ENCODE measurements at places on chromosomes 3 and 15. TPM values are rescaled to one million over a fixed set of nuclear protein-coding genes. Genes with fewer than 3 reads are reported as not detected.

ARRDC4 gene
- polyA plus RNA-seq = 2.5 TPM

TNFSF10 gene
- polyA plus RNA-seq = 19.5 TPM

HHATL gene
- not detected for polyA plus RNA-seq

KCNAB1 gene
- 1.2 TPM for polyA plus RNA-seq

DNASE1L3 gene
- polyA plus RNA-seq = 201 TPM

RGMA gene
- 0.18 TPM for polyA plus RNA-seq

LTK gene
- 0.86 TPM for polyA plus RNA-seq

AGBL1 gene
- polyA plus RNA-seq = not detected

PLSCR5 gene
- polyA plus RNA-seq = not detected

GRCh38 chr15:50050986-50051743 is 67.9 kb downstream of the ATP8B4 start:
- H3K4me1 ChIP-seq = no peaks in the 10 kb centered on the region
- no peak overlapping the region for H3K4me3 ChIP-seq
- no peaks in the 10 kb centered on the region for H3K27me3 ChIP-seq
- DNase-seq = no peak
- no peak overlapping the region for H3K27ac ChIP-seq

DNA sequence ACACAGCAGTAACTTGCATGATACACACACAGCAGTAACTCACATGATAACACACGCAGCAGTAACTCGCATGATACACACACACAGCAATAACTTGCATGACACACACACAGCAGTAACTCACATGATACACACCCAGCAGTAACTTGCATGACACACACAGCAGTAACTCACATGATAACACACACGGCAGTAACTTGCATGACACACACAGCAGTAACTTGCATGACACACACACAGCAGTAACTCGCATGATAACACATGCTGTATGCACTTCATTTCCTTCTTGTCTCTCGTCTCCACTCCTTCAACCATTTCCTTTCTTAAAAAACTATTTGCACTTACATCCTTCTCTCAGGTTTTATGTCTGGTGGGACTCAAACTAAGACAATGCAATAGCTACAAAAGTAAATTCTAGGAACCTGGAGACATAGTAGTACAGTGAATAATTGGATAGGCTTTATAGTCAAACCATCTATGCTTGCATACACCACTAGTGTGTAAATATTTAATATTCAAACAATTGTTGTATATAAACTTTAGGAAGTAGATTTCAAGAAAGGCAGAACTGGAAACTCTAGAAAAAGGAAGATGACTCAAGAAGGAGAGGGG is 130.8 kb downstream of the UACA start:
- H3K4me3 ChIP-seq = no peak overlapping the region
- no peaks in the 10 kb centered on the region for H3K27me3 ChIP-seq
- no peaks in the 10 kb centered on the region for H3K4me1 ChIP-seq
- no peak overlapping the region for H3K27ac ChIP-seq

DNA sequence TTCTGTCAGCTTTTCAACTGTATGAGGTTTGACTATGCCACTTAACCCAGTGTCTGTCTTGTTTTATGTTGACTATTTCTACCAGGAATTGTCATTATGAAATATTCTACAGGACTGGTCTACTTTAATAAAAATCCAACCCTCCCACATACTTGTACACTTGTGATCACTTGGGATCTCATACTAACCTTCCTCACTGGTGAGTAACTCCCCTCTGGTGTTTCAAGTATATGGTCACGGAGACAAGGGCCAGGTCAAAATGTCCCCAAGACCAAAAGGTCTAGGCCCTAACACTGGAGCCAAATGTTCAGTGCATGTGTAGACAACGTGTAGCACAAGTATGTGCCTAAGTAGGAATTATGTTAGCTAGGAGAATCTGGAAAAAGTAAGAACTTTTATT is 122.7 kb upstream of the TJP1 start:
- no peaks in the 10 kb centered on the region for H3K36me3 ChIP-seq
- H3K27me3 ChIP-seq = no peaks in the 10 kb centered on the region
- peaks cover 19% of the 10 kb centered on the region for H3K4me1 ChIP-seq
- no peak for DNase-seq
- H3K4me3 ChIP-seq = no peak overlapping the region

GRCh38 chr3:165837058-165837525 is at the start of gene BCHE:
BCHE (minus strand) TSS chr3:165837423; CDS start chr3:165831033, 6,390 bp downstream.
- peak within 1 kb of the TSS; percentile 84 for H3K27ac ChIP-seq
- peak; percentile 36 for DNase-seq

- H3K36me3 ChIP-seq = peaks cover 4% of the 10 kb centered on the region
- DNase-seq = no peak
- H3K4me1 ChIP-seq = no peaks in the 10 kb centered on the region
- H3K27ac ChIP-seq = no peak overlapping the region
- H3K27me3 ChIP-seq = no peaks in the 10 kb centered on the region
- H3K4me3 ChIP-seq = no peak overlapping the region
Observed at GRCh38 chr3:189108067-189108466, 63.7 kb upstream of the TPRG1 start.

GRCh38 chr3:150736316-150736719 is 26.7 kb downstream of the SIAH2 start:
- DNase-seq = no peak
- no peak overlapping the region for H3K27ac ChIP-seq
- H3K36me3 ChIP-seq = no peaks in the 10 kb centered on the region

DNA sequence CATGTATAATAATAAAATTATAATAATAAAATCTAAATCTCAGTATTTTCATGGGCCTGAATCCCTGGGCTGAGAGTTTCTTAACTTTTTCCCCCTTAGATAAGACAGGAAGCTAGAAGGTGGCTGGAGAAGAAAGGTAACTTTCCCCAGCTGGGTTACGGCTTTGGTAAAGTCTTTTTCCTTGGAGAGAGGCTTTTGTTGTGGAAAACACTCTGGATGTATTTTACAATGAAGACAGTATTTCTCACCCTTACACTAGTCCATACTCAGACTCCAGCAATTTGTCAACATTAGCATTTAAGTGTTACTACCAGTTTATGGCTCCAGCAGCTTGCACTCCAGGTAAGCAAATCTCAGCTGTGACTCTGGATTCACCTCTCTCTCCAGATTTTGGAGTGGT is 34.9 kb downstream of the APH1B start:
- no peaks in the 10 kb centered on the region for H3K4me1 ChIP-seq
- no peaks in the 10 kb centered on the region for H3K36me3 ChIP-seq
- H3K4me3 ChIP-seq = no peak overlapping the region

DNA sequence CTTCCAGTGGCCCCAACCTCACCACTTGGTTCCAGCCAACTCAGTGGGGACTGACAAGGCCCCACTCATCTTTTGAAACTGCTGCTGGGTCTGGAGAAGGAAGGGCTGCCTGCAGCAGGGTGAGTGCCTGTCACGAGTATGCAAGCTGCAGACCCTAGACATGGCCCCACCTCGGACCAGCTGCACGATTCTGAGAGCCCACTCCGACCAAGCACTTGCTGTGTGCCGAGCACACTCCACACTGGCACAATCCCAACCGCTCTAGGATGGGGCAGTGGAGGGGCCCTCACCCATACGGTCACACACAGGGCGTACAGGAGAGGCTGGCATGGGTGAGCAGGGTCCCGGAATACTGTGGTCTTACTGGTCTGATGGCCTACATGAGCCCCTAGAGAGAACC is 8.0 kb upstream of the PLXND1 start:
- H3K4me3 ChIP-seq = no peak overlapping the region
- H3K27ac ChIP-seq = no peak overlapping the region
- peaks cover 6% of the 10 kb centered on the region for H3K4me1 ChIP-seq
- DNase-seq = no peak
- no peaks in the 10 kb centered on the region for H3K27me3 ChIP-seq

- peak overlapping the region; percentile 87 for H3K4me3 ChIP-seq
- H3K27me3 ChIP-seq = no peaks in the 10 kb centered on the region
- H3K4me1 ChIP-seq = peaks cover 8% of the 10 kb centered on the region
- no peaks in the 10 kb centered on the region for H3K36me3 ChIP-seq
Observed at GRCh38 chr15:68228143-68228970, 1.2 kb downstream of the CLN6 start.

DNA sequence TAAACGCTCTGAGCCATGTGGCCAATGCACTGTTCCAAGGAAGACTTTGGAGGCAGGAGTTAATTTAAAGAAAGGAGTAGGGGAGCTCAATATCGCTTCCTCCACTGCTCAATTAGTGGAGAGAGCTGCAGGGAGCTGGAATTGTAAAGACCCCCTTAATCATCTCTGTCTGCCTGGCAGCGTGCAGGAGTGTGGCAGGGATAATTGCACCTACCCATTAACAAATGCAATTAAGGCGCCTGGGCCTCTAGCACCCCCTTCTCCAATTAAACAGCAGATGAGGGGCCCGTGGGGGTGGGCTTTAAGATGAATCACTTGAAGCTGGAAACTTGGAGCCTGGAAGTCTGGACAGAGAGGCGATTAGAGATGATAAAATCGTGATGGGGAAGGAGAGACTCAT is 61.7 kb upstream of the GLCE start:
- no peaks in the 10 kb centered on the region for H3K36me3 ChIP-seq
- no peaks in the 10 kb centered on the region for H3K4me1 ChIP-seq
- H3K27ac ChIP-seq = no peak overlapping the region
- no peak for DNase-seq
- no peak overlapping the region for H3K4me3 ChIP-seq

GRCh38 chr3:12487786-12488185 is 3.5 kb downstream of the TSEN2 start:
- no peak for DNase-seq
- H3K4me1 ChIP-seq = peaks cover 14% of the 10 kb centered on the region
- H3K4me3 ChIP-seq = no peak overlapping the region
- peaks cover 4% of the 10 kb centered on the region for H3K36me3 ChIP-seq

DNA sequence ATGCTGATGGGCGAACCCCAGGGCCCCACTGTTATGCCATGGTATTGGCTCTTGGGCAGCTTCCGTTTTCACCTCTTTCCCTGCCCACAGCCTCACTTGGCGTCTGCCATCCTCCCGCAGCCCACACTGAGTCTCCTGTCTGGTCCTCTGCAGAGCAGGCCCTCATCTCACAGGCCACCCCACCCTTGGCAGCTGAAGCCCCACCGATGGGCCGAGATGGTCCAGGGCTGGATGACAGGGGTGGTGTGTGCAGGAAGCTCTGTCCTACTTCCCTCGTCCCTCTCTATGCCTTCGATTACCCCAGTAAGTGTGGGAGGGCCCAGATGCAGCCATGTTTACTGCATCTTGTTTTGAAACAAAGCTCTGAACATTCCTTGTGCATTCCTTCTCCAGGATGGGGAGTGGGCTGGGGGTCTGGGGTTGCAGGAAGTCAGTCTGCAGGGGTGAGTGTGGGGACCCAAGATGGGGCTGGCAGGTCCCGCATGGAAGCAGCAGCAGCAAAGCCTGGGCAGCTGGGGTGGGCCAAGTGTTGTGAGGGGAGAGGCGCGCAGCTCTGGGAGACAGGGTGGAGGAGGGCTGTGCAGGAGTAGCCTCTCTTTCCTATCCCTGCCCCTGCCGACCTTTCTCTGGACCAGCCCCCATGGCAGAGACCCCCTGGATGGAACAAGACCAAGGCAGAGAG is 20.9 kb downstream of the TBC1D21 start:
- H3K4me1 ChIP-seq = no peaks in the 10 kb centered on the region
- H3K27me3 ChIP-seq = no peaks in the 10 kb centered on the region
- no peaks in the 10 kb centered on the region for H3K36me3 ChIP-seq
- no peak overlapping the region for H3K4me3 ChIP-seq

- H3K4me3 ChIP-seq = no peak overlapping the region
- no peaks in the 10 kb centered on the region for H3K36me3 ChIP-seq
- H3K4me1 ChIP-seq = no peaks in the 10 kb centered on the region
- H3K27ac ChIP-seq = no peak overlapping the region
- DNase-seq = no peak
Observed at GRCh38 chr3:147575391-147575790, 166.2 kb downstream of the ZIC1 start.

- DNase-seq = no peak
- peak overlapping the region; percentile 43 for H3K27ac ChIP-seq
- peak overlapping the region; percentile 94 for H3K4me3 ChIP-seq
- peaks cover 17% of the 10 kb centered on the region for H3K4me1 ChIP-seq
- H3K27me3 ChIP-seq = no peaks in the 10 kb centered on the region
Observed at GRCh38 chr15:76932135-76932966, 802 bp downstream of the RCN2 start.

GRCh38 chr3:185824051-185825005 is 514 bp downstream of the IGF2BP2 start:
- H3K27ac ChIP-seq = peak overlapping the region; percentile 67
- peak; percentile 66 for DNase-seq
- H3K4me3 ChIP-seq = no peak overlapping the region
- peaks cover 20% of the 10 kb centered on the region for H3K4me1 ChIP-seq
- H3K36me3 ChIP-seq = no peaks in the 10 kb centered on the region

DNA sequence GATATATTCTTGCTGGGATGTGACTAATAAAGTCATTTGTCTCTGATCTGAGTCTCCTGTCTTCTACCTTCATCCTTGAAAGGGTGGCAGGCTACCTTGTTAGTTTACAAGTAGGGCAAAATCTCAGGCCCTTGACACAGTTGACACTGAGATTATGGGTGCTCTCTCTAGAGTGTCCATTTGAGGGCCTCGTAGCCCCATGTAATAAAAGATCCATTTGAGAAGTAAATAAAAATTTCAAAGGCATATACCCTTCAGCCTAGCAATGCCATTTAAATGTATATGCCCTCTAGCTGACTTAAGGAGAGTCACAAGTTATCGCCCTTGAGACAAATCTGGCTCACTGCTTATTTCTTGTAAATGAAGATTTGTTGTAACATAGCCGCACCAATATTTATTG is 98.6 kb downstream of the TCF12 start:
- no peaks in the 10 kb centered on the region for H3K36me3 ChIP-seq
- no peak overlapping the region for H3K27ac ChIP-seq
- H3K27me3 ChIP-seq = no peaks in the 10 kb centered on the region
- H3K4me3 ChIP-seq = no peak overlapping the region
- peaks cover 4% of the 10 kb centered on the region for H3K4me1 ChIP-seq

- no peaks in the 10 kb centered on the region for H3K27me3 ChIP-seq
- H3K4me3 ChIP-seq = no peak overlapping the region
- DNase-seq = no peak
- H3K4me1 ChIP-seq = no peaks in the 10 kb centered on the region
- H3K36me3 ChIP-seq = no peaks in the 10 kb centered on the region
- H3K27ac ChIP-seq = no peak overlapping the region
Observed at GRCh38 chr3:146431240-146431639, 38.1 kb downstream of the PLSCR2 start.

- H3K4me3 ChIP-seq = no peak overlapping the region
- no peak for DNase-seq
- H3K36me3 ChIP-seq = no peaks in the 10 kb centered on the region
- no peak overlapping the region for H3K27ac ChIP-seq
- no peaks in the 10 kb centered on the region for H3K27me3 ChIP-seq
Observed at GRCh38 chr15:62895905-62896316, 146.6 kb upstream of the TPM1 start.

DNA sequence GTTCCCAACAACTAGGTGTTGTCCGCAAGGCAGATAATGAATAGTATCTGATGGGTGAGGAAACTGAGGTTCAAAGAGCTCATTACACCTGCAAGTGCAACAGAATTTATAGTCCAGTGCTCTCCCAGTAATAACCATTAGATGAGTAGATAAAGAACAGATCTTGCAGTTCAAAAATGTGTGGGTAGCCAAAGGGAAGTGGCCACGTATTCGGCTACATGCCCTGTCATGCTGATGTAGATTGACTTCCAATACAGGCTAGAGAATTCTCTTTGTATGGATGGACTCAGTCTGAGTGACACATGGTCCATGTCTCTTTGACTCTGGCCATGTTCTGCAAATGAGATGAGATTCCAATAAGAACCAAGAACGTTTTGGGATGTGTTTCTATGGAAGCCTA is 187.9 kb upstream of the LPP start:
- no peak overlapping the region for H3K4me3 ChIP-seq
- H3K36me3 ChIP-seq = no peaks in the 10 kb centered on the region
- no peaks in the 10 kb centered on the region for H3K27me3 ChIP-seq

- H3K4me1 ChIP-seq = no peaks in the 10 kb centered on the region
- no peaks in the 10 kb centered on the region for H3K36me3 ChIP-seq
- no peaks in the 10 kb centered on the region for H3K27me3 ChIP-seq
- H3K27ac ChIP-seq = no peak overlapping the region
Observed at GRCh38 chr3:193048127-193048526, 130.5 kb upstream of the MB21D2 start.
